ENCODE measurements at places on chromosomes 13 and 19. TPM values are rescaled to one million over a fixed set of nuclear protein-coding genes. Genes with fewer than 3 reads are reported as not detected.

DNA sequence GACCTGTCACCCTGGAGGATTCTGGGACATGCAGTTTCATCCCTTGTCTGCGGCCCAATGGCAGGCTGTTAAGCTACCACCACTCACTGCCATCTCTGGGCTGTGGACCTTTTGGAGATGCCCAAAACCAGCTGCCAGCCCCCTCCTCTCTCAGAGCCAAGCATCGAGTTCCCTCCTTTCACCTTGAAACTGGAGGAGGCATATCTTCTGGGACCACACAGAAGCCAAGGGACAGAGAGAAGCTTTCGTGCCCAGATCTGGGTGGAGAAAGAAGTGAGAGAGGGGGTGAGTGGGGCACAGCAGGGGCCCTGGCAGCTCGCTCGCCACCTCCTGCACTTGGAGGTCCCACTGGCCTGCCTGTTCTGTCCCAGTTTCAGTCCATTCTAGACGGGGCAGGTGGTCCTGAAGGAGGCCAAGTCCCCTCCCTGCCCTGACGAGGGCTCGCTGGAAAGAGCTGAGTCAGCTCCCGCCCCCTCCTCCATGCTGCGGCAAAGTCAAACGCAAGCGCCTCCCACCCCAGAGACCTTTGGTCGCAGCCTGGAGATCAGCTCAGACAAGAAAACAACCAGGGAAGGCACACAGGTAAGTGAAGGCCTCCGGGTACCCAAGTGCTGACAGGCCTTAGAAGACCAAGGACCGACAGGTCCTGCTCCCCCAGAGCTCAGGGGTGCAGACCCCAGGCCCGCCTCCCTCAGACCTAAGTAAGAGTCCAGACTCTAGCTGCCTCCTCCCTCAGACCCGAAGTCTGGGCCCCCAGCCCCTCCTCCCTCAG, 3.8 kb downstream of the BCAT2 start:
- H3K4me1 ChIP-seq = peaks cover 4% of the 10 kb centered on the region
- H3K27ac ChIP-seq = peak overlapping the region; percentile 49
- peaks cover 10% of the 10 kb centered on the region for H3K36me3 ChIP-seq
- H3K4me3 ChIP-seq = no peak overlapping the region
- H3K27me3 ChIP-seq = no peaks in the 10 kb centered on the region

- no peak for DNase-seq
- no peaks in the 10 kb centered on the region for H3K36me3 ChIP-seq
- peaks cover 25% of the 10 kb centered on the region for H3K4me1 ChIP-seq
- peak overlapping the region; percentile 13 for H3K4me3 ChIP-seq
- peak overlapping the region; percentile 42 for H3K27ac ChIP-seq
Measured at GRCh38 chr13:44363631-44364344, 9.8 kb upstream of the SERP2 start.

DNA sequence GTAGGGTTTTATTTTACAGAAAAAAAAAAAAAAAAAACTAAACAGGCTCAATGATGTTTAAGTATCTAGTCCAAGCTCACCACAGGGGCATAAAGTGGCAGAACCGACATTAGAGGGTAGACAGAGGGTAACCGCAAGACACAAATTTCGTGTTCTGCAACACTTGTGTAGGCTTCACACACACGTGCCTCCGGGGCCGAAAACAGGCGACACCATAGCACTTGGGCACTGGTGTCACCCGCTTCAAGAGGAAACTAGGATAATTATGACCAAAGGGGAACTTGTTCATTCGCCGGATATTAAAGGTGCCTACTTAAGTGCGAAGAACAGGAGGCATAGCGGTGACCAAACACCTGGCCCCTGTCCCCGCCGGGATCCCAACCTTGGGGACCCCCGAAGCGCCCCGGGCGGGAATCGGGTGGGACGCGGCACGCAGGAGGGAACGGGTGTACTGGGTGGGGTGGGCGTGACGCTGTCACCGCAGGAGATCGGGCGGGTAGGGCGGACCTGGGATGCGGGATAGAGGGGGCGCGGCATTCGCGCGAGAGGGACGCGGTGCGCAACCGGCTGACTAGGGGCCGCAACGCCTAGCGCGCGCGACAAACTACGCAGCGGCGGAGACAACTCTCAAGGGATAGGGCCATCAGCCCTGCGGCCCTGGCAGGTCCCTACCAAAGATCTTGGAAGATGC, 558 bp downstream of the MZT1 start:
- peak overlapping the region; percentile 98 for H3K4me3 ChIP-seq
- DNase-seq = no peak
- peaks cover 22% of the 10 kb centered on the region for H3K36me3 ChIP-seq
- H3K27ac ChIP-seq = peak overlapping the region; percentile 34

The MBD3L3 gene
- total RNA-seq = not detected

GRCh38 chr13:27821566-27821965, 29.3 kb downstream of the GSX1 start:
- no peak overlapping the region for H3K27ac ChIP-seq
- peaks cover 97% of the 10 kb centered on the region for H3K27me3 ChIP-seq
- H3K4me1 ChIP-seq = no peaks in the 10 kb centered on the region
- peak; percentile 71 for DNase-seq
- H3K4me3 ChIP-seq = no peak overlapping the region

GRCh38 chr19:34722353-34722752, 11.7 kb upstream of the ZNF181 start:
- DNase-seq = no peak
- no peaks in the 10 kb centered on the region for H3K36me3 ChIP-seq
- H3K4me3 ChIP-seq = peak overlapping the region; percentile 56

- no peaks in the 10 kb centered on the region for H3K27me3 ChIP-seq
- H3K36me3 ChIP-seq = no peaks in the 10 kb centered on the region
- no peak for DNase-seq
- no peaks in the 10 kb centered on the region for H3K4me1 ChIP-seq
- H3K27ac ChIP-seq = no peak overlapping the region
Measured at GRCh38 chr19:4521170-4521887, 3.0 kb upstream of the PLIN4 start.

DNA sequence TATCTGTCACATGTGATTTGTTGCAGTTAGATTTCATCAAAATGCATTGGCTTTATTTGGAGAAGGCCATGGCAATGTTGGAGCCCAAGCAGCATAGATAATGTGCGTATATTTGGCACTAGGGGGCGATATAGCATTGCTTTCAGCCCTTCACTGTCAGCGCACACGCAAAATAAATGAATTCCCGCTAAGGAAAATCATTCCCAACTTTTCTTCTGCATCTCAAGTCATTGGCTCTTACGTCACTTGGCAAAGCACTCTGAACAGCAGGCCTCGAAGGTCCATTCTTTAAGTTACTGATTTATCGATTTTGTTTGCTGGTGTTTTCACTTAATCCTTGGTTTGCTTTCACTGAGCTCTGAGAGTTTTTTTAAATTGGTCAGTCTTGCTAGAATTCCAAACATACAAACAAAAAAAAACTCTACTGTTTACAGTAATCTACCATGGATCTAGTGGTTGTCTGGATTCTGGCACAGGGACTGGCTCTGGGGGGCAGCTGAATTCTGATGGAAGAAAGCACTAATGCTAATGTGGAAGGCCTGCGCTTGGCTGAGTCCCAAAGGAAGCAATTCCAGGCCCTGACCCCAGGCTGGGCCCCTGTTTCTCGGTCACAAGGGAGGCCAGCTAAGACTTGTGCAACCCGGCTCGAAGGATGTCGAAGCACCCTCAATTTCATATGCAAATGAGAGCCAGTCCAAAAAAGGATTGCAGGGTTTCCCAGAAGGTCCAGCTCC, 97.7 kb upstream of the IPO5 start:
- H3K4me3 ChIP-seq = no peak overlapping the region
- no peaks in the 10 kb centered on the region for H3K4me1 ChIP-seq

DNA sequence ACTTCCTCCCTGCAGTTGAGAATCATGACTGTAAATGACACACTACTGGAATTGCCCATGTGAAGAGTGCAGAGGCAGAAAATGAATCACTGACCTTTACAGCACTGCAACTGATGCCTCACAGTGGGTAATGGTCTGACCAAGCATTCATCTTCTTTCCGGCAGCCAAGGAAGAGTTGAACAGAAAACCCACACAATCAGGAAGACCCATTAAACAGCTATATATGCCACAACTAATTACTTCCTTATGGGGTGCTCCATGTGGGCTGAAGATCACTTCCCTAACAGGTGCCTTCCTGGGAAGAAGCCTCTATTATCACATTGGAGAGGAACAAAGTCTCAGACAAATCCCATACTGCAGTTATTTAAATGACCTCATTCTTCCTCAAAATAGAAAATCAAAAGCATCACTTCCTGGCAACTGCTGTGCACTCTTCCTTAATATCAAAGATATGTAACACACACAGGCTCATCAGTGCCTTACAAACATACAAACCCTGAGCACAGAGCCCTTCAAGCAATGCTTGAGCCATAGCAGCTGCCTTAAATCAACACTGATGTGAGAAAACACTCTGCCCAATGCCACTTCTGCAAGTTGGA, 45.8 kb downstream of the RUBCNL start:
- H3K4me1 ChIP-seq = no peaks in the 10 kb centered on the region
- H3K36me3 ChIP-seq = no peaks in the 10 kb centered on the region
- no peak overlapping the region for H3K4me3 ChIP-seq
- H3K27me3 ChIP-seq = no peaks in the 10 kb centered on the region
- no peak for DNase-seq
- H3K27ac ChIP-seq = no peak overlapping the region

GRCh38 chr13:44874176-44874575, 115.1 kb downstream of the NUFIP1 start:
- no peak for DNase-seq
- H3K27me3 ChIP-seq = no peaks in the 10 kb centered on the region
- no peaks in the 10 kb centered on the region for H3K4me1 ChIP-seq
- H3K36me3 ChIP-seq = no peaks in the 10 kb centered on the region
- no peak overlapping the region for H3K4me3 ChIP-seq

The SYNGR4 gene
- total RNA-seq = not detected

- H3K27ac ChIP-seq = no peak overlapping the region
- H3K36me3 ChIP-seq = no peaks in the 10 kb centered on the region
- no peak overlapping the region for H3K4me3 ChIP-seq
- DNase-seq = no peak
- no peaks in the 10 kb centered on the region for H3K27me3 ChIP-seq
- H3K4me1 ChIP-seq = peaks cover 2% of the 10 kb centered on the region
Measured at GRCh38 chr13:24074678-24075077, 85.8 kb upstream of the SPATA13 start.

DNA sequence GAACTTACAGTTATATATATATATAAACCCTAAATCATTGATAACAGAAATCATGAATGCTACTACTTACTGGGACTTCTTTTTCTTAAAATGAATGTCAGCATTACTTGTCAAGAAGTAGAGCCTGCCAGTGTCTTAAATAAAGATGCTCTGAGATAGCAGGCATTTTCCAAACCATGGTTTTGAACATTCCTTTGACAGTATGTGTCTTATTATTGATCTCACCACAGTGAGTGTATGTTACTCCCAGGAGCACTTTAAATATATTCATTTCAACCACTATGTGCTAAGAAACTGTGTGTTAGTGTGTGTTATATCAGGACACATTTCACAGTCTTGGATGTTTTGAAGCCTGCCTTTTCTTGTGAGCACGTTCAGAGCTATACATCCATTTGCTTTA, 28.2 kb downstream of the TNFRSF19 start:
- DNase-seq = no peak
- H3K36me3 ChIP-seq = peaks cover 24% of the 10 kb centered on the region
- no peaks in the 10 kb centered on the region for H3K27me3 ChIP-seq
- no peak overlapping the region for H3K27ac ChIP-seq

- H3K27ac ChIP-seq = peak overlapping the region; percentile 92
- H3K4me3 ChIP-seq = peak overlapping the region; percentile 96
- no peaks in the 10 kb centered on the region for H3K4me1 ChIP-seq
- no peaks in the 10 kb centered on the region for H3K27me3 ChIP-seq
- peaks cover 18% of the 10 kb centered on the region for H3K36me3 ChIP-seq
- peak; percentile 56 for DNase-seq
Measured at GRCh38 chr19:12723381-12723640, 421 bp downstream of the TNPO2 start.

The TEX101 gene
- 0.59 TPM for total RNA-seq

DNA sequence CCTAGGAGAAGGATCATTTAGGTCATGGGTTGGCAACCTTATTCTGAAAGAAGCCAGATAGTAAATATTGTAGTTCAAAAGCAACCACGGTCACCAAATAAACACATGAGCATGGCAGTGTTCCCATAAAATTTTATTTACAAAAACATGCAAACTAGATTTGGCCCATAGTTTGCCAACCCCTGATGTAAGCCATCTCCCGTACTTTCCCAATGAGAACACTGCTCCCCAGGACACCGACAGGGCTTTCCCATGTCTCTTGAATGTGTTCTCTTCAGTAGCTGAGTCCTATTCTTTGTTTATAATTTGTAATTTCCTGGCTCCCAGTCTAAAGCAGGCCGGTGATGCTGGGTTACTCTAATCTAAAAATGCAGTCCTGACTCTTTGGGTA, 239.6 kb downstream of the LHFPL6 start:
- H3K36me3 ChIP-seq = no peaks in the 10 kb centered on the region
- H3K4me1 ChIP-seq = peaks cover 9% of the 10 kb centered on the region
- H3K27me3 ChIP-seq = peaks cover 17% of the 10 kb centered on the region
- H3K4me3 ChIP-seq = no peak overlapping the region
- no peak for DNase-seq
- H3K27ac ChIP-seq = no peak overlapping the region

The TMEM150B gene
- 0.29 TPM for total RNA-seq

DNA sequence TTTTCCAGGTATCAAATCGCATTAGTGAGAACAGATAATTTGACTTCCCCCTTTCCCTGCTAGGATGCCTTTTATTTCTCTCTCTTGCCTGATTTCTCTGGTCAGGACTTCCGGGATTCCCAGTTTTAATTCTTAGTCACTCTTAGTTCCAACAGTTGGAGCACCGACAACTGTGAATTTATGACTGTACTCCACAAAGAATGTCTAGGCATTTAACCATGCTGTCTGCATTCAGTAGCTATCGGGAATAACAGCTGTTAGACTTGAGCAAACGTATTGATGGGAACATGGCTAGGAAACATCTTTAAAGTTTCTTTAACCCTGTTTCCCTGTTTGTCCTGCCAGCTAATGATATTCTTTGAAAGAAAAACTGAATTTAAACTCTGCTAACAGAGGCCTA, 14.1 kb upstream of the SPACA7 start:
- no peaks in the 10 kb centered on the region for H3K4me1 ChIP-seq
- no peak overlapping the region for H3K27ac ChIP-seq
- H3K4me3 ChIP-seq = no peak overlapping the region
- no peaks in the 10 kb centered on the region for H3K36me3 ChIP-seq

DNA sequence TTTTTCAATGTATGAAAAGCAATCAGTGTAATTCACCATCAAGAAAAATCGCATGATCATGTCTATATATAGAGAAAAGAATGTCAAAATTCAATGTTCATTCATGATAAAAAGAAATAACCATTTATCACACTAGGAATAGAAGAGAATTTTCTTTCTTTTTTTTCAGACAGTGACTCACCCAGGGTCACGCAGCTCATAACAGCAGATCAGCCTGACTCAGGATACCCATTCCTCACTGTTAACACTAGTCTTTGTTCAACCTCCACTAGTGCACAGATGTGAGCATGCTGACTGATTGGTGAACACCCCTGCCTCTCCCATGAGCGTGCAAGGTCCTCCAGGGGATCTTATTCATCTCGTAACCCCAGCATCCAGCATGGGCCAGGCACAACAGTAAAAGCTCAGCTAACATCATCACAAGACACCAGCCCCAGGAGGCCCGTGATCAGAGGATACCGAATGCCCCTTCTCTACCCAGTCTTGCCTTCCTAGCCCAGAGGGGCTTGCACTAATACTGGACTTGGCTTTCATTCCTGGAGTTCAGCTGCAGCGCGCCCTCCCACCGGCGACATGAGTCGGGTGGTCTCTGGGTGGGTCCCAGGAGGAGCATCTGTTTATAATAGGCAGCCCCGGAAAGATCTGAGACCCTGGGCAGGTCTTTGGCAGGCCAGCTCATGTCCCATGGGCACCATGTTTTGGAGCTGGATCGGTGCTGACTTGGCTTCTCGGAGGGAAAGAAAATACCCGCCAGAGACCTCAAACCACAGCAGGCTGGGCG, 539.5 kb upstream of the SLC10A2 start:
- H3K36me3 ChIP-seq = no peaks in the 10 kb centered on the region
- H3K4me1 ChIP-seq = no peaks in the 10 kb centered on the region
- no peak overlapping the region for H3K4me3 ChIP-seq
- no peaks in the 10 kb centered on the region for H3K27me3 ChIP-seq
- DNase-seq = no peak

Measured in endodermal cell (in vitro differentiated cells).